Astrocyte of the spinal cord (primary cell): ENCODE measurements at places on chromosomes 6 and 20.

DNA sequence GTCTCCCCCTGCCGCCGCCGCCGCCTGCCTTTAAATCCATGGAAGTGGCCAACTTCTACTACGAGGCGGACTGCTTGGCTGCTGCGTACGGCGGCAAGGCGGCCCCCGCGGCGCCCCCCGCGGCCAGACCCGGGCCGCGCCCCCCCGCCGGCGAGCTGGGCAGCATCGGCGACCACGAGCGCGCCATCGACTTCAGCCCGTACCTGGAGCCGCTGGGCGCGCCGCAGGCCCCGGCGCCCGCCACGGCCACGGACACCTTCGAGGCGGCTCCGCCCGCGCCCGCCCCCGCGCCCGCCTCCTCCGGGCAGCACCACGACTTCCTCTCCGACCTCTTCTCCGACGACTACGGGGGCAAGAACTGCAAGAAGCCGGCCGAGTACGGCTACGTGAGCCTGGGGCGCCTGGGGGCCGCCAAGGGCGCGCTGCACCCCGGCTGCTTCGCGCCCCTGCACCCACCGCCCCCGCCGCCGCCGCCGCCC, 474 bp downstream of the CEBPB start:
- no peak for DNase-seq

- no peak for DNase-seq
Observed at GRCh38 chr6:106417572-106418147, 57.1 kb downstream of the CRYBG1 start.

DNA sequence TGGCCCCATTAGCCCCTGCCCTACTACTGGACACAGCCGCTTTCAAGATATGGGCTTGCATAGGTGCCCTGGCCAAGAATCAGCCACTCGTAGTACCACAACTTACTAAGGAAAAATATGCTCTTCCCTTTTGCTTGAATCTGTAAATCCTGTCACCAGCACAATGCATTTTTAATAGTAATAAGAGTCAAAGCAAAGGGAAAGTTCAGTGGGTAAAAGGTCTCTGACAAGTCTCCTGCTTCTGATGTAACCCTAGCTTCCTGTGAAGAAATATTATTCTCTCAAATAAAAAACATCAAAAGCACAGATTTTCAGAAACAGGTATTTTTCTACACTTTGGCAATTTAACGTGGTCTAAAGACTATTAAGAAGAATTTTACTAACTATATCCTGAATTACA, 373.8 kb downstream of the GJA1 start:
- DNase-seq: no peak

GRCh38 chr6:156657296-156657695, 119.9 kb upstream of the ARID1B start:
- no peak for DNase-seq

DNA sequence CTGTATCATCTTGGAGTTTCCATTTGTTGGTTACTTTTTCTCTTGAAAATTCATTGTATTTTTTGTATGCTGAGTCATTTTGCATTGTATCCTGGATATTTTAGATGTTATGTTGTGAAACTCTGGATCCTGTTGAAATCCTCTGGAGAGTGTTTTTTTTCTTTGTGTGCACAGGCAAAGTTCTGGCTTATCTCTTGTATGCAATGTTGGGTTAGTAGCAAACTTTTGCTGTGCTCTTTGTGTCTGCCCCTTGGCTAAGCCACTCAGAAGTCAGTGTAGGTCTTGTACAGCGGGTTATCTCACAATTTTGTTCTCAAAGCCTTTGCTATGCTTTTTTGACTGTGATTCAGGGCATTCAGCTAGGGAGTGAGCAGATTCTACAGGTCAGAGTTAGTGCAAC, 29.1 kb upstream of the LMBRD1 start:
- DNase-seq: peak; percentile 6

DNA sequence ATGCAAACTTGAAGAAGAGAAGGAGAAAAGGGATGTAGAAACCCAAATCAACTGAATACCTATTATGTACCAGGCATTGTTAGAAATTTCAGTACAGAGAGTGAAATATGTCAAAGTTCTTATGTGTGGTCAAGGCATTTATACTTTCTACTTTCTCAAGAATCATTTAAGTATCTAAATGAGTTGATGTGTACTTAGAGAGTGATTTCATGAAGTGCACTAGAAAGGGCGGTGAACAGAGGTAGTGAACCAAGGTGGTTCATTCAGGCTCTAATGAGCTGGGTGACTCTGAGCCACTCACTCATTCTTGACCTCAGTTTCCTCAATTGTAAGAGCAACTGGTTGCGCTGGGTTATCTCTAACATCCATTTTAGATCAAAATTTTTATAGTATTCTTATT, 3.3 kb downstream of the PDE7B start:
- DNase-seq: no peak

DNA sequence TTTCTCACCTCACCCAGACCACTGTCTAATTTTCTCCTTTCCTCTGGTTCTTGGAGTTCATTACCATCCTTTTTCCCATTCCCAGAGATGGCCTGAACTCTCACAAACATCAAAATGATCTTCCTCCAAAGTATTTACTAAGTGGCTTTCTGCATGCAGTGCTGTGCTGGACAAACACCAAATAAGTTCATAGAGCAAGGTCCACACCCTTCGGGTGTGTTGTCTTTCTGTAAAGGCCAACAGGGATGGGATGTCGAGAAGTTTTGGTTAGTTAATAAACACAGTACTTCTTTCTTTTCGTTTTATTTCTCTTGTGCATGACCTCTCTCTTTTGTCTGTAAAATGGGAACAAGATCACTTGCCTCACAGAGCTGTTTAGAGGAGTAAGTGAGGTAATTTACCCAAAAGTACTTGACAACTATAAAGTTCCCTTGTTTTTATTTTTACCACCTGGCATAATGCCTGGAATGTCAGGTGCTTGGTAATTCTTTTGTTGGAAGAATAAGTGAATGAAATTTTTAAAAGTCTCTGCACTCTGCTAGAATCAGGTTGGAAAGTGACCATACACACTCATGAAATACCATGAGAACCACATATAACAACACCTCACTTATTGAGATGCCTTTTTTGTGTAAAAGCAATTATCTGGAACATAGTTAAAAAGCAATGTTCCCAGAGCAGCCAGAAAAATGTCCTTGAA, 22.8 kb upstream of the CCN6 start:
- DNase-seq: no peak

DNA sequence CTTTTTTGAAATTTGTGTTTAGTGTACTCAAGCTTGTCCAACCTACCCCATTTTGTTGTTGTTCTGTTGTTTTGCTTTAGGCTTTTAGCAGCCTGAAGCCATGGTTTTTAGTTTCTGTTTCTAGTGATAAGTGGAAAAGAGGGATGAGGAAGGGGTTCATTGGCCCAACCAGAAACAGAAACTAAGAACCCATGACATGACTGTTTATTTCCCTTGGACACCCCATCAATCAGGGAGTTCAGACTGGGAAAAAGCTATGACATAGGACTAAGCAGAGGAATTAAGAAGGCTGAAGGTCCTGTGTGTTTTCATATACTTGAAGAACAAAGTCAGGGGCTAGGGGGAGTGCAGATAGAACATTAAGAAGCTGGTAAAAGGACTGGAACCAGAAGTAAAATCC, 194.5 kb upstream of the THEMIS start:
- no peak for DNase-seq

DNA sequence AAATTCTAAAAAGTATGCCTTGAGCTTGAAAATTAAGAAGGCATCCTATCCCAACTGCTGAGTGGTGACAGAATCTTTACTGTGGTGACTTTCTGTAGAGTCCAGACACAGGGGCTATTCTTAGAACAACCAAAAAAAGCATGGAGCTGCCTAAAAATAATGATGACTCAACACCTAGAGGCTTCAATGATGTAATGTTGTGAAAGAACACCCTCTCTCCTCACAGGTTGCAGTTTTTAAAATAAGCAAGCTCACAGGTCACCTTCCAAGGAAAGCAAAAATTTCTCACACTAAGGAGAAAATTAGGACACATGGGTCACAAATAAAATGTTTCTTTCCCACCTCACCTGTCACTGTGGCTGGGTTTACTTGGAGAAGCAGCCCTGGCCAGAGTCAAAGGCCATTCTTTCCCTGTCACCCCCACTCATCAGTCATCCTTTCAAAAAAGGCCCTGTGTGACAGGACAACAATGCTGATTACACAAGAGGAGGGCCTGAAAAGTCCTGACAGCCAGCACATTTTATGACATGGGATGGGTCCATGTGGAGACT, 53.5 kb downstream of the RCAN2 start:
- peak; percentile 46 for DNase-seq

DNA sequence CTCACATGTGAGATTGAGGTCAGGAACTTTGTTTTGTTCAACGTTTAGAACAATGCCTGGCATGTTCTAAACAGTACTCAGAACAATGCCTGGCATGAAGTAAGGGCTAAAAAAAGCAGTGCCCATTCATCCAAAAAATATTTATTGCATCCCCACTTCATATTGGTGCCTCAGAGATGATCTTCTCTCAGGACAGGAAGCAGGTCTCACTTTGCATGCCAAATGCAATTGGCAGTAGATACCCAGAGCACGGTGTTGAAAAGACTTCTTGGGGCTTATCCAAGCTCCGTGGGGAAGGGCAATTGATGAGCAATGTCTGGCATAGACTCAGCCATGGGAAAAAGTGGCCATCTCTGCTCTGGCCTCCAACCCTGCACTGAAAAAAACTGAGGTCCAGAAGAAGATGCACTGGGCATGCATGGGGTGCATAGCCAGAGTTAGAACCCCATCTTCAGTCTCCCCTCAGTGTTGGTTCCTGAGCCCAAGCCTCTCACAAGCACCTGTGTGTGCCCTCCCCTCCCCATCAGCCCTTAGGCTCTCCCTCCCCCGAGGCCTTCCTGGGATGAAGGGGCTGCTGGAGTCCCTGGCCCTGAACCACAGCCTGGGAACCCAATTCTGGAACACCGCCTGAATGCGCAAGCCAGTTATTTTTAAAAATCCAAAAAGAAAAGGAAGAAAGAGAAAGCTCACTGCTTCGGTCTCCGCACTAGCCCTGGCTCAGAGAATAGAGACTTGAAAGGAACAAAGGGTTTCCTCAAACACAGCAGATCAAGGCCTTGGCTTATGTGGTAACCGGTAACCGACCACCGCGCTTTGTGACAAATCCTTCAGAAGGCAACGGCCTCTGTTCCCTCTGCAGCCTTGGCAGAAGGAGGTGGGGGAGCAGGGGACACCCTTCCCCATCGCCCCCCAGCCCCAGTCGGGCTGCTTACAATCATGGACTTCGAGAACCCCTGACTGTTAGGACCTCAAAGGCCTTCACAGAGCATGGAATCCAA, 78.5 kb upstream of the SIRPA start:
- DNase-seq: peak; percentile 38

DNA sequence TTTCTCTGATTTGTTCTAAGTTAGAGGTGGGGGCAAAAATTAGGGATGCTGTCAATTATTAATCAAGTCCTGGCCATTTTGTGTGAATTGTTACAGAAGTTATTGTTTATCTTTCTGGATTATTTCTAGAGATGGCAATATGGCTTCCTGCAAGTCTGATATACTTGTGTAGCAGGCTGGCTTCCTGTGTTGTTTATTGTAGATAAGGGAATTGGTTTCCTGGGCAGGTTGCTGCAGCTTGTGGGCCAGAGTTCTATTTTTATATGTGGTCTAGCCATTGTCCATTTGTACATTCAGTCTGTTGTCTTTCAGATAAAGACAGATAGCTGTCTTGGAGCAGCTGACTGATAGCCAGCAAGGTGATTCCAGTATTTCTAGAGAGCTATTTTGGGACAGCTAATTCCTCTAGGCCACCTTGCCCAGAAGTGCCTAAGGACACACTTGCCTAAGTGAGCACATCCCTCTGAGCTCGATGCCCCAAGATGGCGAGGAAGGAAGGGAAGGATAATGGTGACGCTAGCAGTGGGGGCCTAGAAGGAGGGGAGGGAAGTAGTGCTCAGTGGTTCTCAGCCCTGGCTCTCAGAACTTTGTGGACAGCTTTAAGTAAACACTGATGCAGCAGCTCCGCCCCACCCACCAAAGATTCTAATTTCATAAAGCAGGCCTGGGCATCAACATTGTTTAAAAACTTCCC, 25.5 kb downstream of the DDO start:
- no peak for DNase-seq

- no peak for DNase-seq
Observed at GRCh38 chr20:34171640-34172039, 59.6 kb upstream of the EIF2S2 start.

DNA sequence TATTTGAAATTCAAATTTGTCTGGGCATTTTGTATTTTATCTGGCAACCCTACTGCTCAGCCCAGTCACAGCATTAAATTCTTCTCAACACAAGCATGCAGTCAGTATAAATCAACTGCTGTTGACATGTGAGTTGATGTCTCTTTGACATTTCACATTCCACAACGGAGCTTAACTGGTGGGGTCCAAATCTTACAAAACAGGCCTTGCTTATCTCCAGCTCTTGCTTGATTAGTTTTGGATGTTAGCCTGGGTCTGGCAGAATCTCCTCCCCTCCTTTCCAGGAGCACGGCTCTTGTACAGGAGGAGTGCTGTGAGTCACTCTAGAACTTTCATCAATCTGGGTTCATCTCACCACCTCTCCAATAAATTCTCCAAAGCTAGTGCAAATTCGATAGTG, 80.8 kb upstream of the PHACTR1 start:
- DNase-seq: no peak

DNA sequence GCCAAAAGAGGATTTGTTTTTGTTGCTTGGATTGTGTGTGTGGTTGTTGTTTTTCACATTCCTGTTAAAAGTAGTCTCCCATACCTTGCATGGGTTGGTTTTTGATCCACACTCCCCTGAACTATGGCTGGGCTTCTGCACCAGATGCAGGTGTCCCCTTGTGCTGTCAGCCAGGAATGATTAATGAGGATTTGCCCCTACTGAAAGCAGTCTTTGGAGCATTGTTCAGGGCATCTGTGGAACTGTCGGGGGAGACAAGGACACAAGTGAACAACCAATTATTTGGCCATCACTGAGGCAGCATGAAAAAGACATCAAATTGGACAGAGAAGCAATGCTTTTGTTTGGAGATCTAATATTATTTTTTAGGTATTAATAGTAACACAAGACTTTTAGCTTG, 373.2 kb upstream of the MMS22L start:
- no peak for DNase-seq

GRCh38 chr6:35468980-35469750, 964 bp downstream of the RPL10A start:
- no peak for DNase-seq

- DNase-seq: no peak
Observed at GRCh38 chr6:30321692-30322388, 4.9 kb upstream of the TRIM39 start.

- no peak for DNase-seq
Observed at GRCh38 chr6:134674562-134674961, 275.3 kb downstream of the ALDH8A1 start.

- no peak for DNase-seq
Observed at GRCh38 chr6:154379585-154379984, 23.0 kb upstream of the IPCEF1 start.

GRCh38 chr20:53736122-53736756, 142.6 kb upstream of the ZNF217 start:
- no peak for DNase-seq

DNA sequence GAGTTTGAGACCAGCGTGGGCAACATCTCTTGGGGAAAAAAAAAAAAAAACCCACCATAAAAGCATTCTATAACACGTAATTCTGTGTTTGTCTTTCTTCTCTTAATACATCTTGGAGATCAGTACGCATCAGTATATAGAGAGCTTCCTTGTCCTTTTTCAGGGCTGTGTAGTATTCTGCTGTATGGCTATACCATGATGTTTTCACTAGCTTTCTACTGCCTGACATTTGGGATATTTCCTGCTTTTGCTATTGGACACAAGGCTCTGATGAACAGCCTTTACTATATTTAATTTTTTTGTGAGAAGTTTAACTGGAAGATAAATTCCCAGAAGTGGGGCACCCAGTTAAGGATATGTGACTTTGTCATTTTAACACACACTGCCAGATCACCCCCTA, 7.0 kb downstream of the TRIB3 start:
- no peak for DNase-seq
